ENCODE measurements at places on chromosomes 1 and 21.

GRCh38 chr21:45974073-45975019 is 7.2 kb upstream of the COL6A1 start:
- peak; percentile 69 for DNase-seq

GRCh38 chr1:5522531-5523145 is 469.6 kb downstream of the NPHP4 start:
- no peak for DNase-seq

DNA sequence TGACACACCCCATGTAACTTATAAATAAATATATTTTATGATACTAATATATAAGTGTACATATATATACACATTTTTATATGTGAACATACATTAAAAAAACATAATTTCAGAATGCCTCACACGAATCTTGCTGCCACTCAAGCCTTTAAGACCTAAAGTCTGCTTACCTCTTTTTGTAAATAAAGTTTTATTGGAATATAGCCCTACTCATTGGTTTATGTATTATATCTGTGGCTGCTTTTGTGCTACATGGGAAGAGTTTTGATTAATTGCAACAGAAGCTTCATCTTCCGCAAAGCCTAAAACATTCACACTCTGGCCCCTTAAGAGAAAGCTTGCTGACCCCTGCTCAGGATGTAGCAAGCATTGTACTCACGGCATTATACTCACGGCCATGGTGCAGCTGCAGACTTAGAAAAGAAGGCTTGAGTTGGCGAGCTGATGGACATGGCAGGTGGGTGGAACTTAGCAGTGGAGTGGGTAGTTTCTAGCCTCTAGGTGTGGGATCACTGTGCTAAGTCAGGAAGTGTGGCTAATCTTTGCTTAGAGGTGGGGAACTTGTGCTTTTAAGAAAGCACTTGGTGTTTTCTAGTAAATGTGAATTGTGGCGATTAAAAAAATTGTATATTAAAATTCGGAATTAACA is 80.8 kb downstream of the DYRK1A start:
- DNase-seq = no peak

DNA sequence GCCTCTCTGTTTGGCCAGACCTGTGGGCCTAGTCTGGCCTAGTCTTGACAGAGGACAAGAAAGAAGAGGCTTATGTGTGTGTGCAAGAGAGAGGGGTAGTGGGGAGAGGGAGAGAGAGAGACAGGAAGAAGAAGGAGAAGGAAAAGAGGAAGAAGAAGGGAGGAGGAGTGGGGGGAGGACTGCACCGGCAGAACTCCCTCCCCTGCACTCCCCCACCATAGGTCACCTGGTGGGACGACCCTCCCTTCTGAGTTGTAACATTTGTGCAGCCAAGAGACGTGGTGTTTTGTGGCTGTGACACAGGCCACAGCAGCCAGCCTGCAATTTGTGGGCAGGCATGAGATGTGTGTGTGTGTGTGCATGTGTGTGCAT is 4.3 kb downstream of the INAVA start:
- no peak for DNase-seq

DNA sequence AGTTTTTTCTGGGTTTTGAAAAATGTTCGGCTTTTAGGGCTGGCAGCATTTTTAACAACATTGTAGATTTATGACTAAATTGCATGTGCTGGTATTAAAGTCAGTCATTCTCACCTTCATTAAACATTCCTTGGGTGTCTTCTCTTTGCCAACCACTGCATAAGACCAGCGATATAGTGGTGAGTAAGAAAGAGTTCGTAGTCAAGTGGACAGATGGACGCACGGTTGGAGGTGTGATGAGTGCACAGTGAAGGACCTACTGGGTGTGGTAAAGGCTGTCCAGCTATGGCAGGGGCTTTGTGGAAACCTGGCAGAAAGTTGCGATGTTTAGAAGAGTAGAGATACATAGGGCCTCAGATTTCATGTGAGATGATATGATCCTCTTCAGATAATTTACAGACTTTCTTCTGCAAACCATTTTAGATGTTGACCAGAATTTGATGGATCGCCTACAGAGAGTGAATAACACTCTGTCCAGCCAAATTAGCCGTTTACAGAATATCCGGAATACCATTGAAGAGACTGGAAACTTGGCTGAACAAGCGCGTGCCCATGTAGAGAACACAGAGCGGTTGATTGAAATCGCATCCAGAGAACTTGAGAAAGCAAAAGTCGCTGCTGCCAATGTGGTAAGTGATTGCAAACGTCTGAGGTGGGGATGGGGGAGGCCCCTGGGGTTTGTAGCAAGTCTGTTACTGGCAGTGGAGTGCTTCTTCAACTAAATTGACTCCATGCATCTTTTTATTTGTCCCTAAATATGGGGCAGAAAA is 56.0 kb upstream of the LAMC2 start:
- no peak for DNase-seq

GRCh38 chr21:16589006-16589898 is 859.5 kb downstream of the USP25 start:
- DNase-seq = no peak

- DNase-seq = no peak
Measured at GRCh38 chr1:228852024-228852423, 116.7 kb downstream of the RHOU start.

DNA sequence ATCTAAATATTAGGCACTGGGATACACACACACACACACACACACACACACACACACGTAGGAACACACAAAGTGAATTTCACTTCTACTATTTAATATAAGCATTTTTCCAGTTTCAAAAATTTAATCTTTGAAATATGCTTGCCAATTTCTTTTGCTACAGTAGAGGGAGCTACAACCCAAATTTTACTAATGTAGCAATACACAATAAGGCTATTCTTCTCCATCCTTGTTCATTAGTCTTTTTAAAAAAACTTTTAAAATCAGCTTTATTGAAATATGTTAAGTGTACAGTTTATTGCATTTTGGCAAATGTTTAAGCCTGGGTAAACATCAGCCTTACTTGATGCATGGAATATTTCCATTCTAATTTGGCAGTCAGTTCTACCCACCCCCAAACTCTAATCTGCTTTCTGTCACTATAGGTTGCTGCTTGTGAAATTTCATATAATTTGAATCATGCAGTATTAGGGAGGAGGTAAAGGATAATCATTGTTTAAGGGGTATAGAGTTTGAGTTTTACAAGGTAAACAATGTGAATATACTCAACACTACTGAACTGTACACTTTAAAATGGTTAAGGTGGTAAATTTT is 93.0 kb upstream of the TENT5C start:
- DNase-seq = peak; percentile 30

GRCh38 chr1:15684042-15684461 is at the start of gene PLEKHM2:
Gene PLEKHM2 (plus strand): TSS chr1:15684320. CDS start chr1:15684559, 239 bp downstream.
- peak; percentile 35 for DNase-seq

GRCh38 chr1:179143322-179143721 is 61.5 kb downstream of the TOR3A start:
- DNase-seq = peak; percentile 96

- DNase-seq = no peak
Measured at GRCh38 chr1:155977690-155978324, 540 bp downstream of the ARHGEF2 start.

GRCh38 chr1:36083635-36084496 is at the start of gene TEKT2:
Gene TEKT2 (plus strand): TSS chr1:36084094. CDS start chr1:36084922, 828 bp downstream.
- DNase-seq = peak; percentile 36

Data from fibroblast of upper back skin (primary cell).